ENCODE measurements at places on chromosomes 12 and 14.

- no peak for DNase-seq
These were observed 312.8 kb upstream of the MDGA2 start for GRCh38 chr14:47988175-47988574.

DNA sequence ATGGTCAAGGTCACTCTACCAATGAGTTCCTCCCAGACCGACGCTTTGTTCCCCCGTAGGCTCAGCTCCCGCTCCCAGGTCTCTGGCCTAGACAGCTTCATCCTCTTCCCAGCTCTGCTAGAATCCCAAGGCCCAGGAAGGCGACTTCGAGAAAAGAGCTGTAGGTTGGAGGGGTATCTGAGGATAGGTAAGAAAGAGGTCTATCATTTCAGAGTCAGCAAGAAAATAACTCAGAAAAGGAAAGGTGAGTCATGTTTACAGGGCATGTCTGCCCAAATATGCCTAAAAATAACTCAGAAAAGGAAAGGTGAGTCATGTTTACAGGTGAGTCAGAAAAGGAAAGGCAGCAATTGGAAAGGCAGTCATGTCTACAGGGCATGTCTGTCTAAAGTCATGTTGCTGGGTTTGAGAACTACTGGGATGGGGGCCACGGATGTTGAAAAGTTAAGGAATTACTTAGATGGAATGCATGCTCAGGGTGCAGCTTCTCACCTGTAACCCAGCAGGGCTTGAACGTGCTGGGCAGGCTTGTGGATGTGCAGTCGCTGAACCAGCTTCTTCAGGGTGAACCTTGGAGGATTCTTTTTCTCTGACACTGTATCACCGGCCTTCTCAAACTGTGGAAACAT, 12.2 kb downstream of the TEP1 start:
- no peak for DNase-seq

DNA sequence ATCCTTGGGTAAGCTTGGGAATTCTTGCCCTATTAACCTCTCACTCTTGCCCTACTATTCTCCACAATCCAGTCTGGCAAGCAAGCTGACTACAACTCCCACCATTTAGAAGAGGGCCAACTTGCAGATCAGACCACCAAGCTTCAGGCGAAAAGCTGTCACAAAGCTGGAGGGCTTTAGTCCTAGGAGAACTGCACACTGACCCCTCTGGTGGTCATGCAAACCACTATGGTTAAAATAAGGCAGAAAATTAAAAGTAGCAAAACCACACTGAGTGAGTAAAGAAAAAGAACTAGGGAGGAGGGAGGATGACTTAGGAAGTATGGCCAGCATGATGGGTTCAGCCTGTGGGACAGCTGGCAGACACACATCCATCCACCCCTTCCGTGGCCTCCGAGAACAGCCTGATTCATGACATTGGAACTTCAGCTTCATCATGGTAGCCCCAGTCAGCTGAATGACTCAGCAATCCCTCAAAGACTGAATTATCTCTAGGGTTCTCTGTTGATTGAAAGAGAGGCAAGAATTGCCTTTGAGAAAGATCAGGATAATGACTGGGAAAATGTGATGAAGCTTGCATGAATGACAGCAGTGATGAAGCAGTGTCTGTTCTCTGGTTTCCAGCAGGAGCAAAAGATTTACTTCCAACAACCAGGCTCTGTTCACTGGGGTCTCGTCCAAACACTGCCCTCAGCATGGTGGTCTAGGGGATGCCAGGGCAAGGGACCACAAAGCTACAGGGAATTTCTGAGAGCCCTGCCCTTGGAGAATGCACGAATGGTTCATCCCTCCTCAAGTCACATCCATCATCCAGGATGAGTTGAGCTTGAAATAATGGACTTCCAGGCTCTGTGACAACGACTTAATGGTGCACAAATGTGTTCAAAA, 24.4 kb downstream of the PITPNM2 start:
- DNase-seq = no peak

- no peak for DNase-seq
These were observed at the start of gene SLC39A2 for GRCh38 chr14:20998674-20999366. SLC39A2 (plus strand) TSS chr14:20999293; CDS start chr14:20999447, 154 bp downstream.

DNA sequence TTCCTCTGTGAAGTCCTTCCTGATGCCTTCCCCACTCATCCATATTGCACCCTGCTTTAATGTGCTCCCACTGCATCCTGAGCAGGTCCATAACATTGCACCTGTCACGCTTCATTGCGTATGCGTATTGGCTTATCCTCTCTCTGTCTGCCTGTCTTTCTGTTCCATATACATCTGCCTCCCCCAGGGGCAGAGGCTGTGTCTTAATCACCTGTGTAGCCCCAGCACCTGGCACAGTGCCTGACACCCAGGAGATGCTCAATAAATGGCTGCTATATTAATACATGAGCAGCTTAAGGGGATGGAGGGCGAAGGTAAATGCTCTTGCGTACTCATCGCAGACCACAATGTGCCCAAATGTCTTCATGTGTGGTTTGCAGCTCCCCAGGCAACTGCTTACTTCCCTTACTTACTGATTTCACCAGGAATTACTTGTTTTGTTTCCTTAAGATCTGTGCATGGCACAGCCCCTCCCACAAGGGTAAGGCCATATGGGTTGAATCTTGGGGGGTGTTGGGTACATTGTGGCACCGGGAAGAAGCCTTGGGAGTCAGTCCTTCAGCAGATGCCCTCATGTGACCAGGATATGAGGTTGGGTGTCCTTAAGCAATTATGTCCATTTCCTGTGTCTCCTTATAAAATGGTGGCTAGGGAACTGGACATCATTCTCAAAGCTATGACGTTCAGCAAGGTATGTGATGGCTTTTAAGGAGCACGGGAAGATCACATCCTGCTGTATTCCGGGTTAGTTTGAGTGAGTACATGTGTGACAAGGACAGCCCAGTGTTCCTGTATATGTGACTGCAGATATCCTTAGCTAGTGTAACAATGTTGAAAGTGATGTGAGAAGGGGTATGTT, 848 bp upstream of the CPNE6 start:
- DNase-seq = no peak

All from stimulated activated naive CD4-positive, alpha-beta T cell treated with Interleukin-2 at 50 U/mL for 16 hours (primary cell).